ENCODE measurements at places on chromosomes 7 and 10.

DNA sequence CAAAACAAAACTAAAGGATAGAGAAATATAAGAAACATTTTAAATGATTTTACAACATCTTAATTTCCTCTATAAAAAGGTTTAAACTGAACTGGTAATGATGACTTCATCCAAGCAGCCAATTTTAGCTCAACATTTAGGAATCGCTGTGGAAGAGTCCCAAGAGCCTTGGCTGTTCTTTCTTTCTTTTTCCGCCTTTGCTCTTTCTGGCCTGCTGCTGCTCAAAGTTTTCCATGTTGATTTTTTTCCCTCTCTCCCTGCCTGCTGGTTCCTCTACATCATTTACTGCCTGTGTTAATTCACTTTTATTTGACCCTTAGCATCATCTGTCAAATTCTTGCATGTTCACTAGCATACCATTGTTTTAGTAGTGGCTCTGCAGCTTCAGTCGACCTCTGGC, 146.9 kb downstream of the EVX1 start:
- DNase-seq = no peak

DNA sequence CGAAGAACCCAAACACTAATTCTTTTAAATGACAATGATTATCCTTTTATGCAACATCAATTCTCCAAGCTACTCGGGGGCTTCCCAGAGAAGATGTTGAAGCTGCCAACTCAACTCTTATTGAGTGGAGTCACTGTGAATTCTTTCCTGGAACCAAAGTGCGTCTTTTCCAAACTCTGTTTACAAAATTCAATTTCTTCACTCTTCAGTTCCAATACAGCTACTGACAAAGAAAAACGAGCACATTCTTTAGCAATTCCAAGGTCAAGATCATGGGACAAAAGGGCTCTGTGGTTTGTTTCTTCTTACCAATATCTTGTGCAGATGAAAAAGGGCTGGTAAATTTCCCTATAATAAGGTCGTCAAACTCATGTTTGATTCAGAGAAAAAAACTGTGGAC, 74.2 kb downstream of the FAS start:
- no peak for DNase-seq

DNA sequence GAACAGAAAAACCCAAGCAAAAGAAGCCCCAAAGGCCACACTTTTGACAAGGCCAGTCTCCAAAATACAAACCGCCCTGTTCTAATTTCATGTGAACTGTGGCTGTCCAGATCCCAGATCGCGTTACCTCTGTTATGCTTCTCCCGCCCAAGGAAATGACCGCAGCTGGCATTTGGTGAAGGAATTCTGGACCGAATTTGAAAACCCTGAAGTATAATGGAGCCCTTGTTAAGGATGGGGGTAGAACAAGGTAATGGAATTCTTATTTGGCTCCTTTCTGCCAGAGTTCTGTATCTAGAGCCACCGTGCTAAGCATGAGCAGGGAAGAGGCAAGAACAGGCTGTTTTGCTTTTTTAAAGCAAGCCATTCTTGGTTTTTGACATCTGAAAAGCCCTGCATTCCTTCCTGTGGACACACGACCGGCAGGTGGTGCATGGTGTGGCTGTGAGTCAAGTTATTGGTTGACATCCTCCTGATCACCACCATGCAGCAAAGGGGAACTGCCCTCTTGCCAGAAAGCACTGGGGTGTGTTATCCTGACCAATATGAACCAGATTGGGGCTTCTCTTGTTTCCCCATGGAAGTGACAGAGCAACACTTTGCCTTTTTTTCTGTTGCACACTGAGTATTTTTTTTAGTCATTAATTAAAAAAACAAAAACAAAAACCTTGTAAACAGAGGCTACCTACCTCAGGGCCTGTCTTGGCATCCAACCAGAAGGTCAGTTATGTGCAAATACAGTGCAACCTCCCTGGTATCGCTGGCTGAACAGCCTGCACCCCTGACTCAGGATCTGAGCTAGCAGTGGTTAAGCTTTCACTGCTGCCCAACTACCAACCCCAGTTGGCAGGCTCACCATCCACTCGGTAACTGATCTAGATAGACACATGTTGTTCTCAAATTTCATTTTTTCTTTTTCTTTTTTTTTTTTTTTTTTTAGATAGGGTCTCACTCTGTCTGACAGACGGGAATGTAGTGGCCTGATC, 14.2 kb downstream of the UCMA start:
- DNase-seq = no peak

- no peak for DNase-seq
These were observed 26.4 kb upstream of the CXCL12 start for GRCh38 chr10:44411251-44411650.

DNA sequence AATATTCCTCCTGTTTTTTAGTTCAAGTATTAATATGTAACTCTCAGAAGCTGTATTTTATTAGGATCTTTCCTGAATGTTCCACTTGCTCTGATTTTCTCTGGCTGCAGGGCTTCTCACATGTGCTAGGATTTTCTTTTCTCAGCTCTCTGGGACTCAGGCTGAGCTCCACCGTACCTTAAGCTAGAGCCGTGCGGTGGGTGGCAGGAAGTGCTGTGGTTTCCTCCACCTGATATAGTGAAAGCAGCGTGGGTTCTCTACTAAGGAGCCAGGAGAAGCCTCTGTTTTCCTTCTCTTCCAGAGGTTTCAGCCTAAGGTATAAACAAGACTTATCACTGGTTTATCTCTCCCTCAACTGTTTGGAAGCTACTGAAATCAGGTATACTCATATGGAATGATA, 433.6 kb downstream of the NRG3 start:
- DNase-seq = no peak

DNA sequence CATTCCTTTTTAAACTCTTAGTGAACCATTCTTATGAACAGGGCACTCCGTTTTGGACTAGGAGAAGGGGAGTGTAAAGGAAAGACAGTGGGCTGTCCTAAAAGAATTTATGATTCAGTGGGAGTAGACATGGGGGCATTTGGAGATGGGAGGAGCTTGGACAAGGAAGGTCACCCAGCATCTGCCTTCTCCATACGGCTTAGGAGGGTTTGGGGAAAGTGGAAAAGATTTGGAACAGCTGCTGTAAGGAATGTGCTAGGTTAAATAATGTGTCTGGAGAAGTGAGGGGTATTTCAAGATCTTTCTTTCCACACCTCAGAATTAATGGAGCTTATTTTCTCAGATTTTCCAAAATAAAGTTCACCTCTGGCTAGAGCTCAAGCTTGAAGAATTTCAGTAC, 24.0 kb downstream of the SLC35G1 start:
- no peak for DNase-seq

- no peak for DNase-seq
These were observed 325.6 kb downstream of the ZNF716 start for GRCh38 chr7:57775396-57776088.

DNA sequence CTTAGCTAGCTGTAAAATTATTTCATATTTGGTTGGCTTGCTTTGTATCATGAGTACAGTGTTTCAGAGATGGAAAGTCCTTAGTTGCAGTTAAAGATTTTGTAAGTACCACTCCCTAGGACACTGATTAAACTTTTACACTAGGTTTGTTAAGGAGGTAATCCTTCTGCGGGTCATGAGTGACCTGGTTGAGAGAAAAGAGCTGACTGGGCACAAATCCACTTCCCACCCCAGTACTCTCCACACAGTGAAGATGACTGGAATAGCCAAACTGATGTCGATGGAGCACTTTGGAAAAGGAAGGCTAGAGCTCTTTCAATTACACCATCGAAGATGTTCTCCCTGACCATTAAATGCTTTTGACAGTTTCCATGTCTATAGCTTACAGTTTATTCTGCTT, 191.9 kb downstream of the CSTF2T start:
- no peak for DNase-seq

GRCh38 chr10:105974803-105975456, 1189.6 kb downstream of the SORCS1 start:
- no peak for DNase-seq

- no peak for DNase-seq
These were observed 12.9 kb downstream of the ZYX start for GRCh38 chr7:143394068-143394467.

DNA sequence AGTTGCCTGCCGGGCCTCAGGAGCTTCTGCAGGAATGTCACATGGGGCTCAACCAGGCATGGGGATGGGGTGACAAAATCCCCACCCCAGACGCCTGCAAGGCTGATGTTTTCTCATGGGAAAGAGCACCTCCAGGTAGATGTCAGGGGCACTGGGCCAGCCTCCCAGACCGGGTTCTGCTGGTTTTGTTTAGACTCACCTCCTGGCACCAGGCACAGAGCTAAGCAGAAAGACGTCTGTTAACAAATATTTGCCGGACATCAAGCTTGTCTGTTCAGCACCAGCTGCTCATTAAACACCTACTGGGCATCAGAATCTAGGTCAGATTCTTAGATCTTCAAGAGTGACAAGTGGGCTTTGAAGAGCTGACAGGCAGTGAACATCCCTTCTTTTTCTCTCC, 34.9 kb upstream of the TCERG1L start:
- no peak for DNase-seq

GRCh38 chr7:54664235-54665228, 94.5 kb downstream of the SEC61G start:
- DNase-seq = peak; percentile 97

- no peak for DNase-seq
These were observed 80.5 kb downstream of the CCNY start for GRCh38 chr10:35416619-35417312.

- no peak for DNase-seq
These were observed 57.6 kb upstream of the TARP start for GRCh38 chr7:38330861-38331621.

GRCh38 chr10:32957341-32958084, 517 bp downstream of the ITGB1 start:
- DNase-seq = peak; percentile 82

DNA sequence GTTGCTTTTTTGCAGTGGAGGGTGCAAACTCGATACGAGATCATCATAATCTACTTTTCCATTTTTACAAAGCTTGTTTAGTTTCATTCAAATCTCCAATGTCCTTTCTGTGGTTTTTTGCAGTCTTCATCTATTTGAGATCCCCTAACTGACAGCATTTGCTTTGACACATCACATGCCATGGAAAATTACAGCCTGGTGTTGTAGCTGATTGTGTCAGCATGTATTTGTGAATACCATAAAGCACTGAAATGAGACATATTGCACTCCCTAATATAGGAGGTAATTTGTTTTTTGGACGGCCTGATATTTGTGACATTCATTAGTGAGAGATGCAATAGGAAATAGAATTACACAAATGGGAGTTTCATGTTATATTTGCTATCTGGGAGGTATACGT, 620.8 kb downstream of the KCNMA1 start:
- no peak for DNase-seq

DNA sequence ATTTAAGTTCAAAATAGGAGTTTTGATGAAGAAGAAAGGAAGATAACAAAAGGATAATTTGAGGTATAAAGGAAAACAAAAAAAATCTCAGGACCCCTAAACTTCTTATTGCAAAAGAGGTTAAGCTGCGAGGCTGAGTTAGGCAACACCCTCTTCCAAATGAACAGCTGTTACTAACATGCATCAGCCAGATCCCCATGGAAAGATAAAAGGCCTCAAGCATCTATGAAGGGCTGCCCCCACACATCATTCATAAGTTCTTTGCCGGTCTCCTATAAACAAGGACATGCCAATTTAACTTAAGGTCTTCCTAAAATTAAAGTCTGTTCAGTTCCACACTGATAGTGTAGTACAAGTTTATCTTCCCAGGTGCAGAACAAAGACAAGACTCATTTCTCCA, 75.8 kb upstream of the IMMP2L start:
- DNase-seq = no peak

- no peak for DNase-seq
These were observed 110.0 kb upstream of the SFMBT2 start for GRCh38 chr10:7520507-7521485.

GRCh38 chr10:47361293-47361692, 13.1 kb downstream of the RBP3 start:
- DNase-seq = peak; percentile 81

DNA sequence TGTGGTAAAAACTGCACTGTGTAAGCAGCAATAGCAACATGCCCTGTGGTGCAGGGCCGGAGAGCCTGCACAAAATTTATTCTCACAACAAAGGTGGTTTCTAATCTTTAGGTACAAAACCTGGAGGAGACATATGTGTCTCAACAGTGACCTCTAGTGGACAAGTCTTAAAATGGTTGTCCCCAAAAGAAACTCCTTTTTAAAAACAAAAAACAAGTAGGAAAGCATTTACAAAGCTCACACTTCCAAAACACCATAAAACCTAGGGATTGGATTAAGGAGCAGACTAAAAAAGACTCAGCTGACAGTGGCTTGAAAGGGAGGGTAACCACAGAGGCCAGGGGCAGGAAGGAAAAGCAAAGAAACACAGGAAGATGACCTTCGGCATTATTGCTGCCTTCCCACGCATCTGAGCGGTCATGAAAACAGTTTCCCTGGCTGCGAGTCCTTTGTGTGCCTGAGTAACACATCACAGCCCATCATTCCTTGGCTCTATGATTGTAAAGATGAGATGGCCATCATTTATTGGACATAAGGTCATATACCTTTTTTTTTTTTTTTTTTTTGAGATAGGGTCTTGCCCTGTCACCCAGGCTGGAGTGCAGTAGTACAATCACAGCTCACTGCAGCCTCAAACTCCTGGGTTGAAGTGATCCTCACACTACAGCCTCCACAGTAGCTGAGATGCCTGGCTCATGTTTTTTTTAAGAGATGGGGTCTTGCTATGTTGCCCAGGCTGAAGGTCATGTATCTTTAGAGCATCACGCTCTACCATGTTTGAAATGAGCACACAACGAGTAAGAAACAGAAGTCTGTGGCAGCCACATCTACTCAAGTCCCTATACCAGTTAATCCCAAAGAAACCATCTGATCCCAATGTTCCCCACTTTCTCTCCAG, 39.5 kb downstream of the RSU1 start:
- peak; percentile 65 for DNase-seq

- DNase-seq = peak; percentile 9
These were observed 171.5 kb upstream of the SP4 start for GRCh38 chr7:21256310-21256877.

- DNase-seq = no peak
These were observed 262.8 kb upstream of the PCDH15 start for GRCh38 chr10:55063811-55064210.

GRCh38 chr10:103481974-103482531, 3.0 kb upstream of the CALHM3 start:
- DNase-seq = peak; percentile 77

DNA sequence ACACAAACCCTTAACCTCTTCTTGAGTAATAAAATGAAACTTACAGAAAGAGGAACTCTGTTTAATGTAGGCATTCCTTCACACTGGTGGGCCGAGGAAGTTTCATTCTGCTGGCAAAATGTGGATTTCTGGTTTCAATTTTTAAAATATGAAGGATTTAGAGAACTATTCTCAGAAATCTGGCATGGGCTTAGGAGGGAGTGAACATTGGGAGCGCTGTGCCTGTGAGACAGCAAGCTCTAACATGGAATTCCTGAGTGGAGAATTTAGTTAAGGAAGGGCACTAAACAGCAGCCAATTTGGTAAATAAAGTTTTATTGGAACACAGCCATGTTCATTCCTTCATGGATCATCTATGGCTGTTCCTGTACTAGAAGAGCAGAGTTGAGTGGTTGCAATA, 751.8 kb upstream of the IGFBP3 start:
- DNase-seq = no peak

DNA sequence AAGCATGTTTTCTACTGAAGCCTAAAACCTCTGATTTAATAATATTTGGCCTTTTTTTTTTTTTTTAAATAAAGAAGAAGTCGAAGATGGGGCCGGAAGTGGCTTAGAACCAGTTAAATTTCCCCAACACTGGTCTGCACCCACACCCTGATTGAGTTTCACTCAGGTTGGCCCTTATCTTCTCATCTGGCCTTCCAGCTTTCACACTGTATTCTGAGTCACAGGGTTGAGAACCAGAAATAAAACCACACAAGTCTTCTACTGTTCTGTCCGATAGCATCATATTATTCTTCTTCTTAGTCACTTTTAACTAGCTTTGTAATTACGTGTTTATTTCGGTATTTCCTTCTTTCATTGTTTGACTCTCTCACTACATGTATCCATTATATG, 9.9 kb downstream of the ZNF365 start:
- no peak for DNase-seq
